Breast epithelium (tissue), 4 donors: ENCODE measurements at places on chromosomes 13 and 19.

DNA sequence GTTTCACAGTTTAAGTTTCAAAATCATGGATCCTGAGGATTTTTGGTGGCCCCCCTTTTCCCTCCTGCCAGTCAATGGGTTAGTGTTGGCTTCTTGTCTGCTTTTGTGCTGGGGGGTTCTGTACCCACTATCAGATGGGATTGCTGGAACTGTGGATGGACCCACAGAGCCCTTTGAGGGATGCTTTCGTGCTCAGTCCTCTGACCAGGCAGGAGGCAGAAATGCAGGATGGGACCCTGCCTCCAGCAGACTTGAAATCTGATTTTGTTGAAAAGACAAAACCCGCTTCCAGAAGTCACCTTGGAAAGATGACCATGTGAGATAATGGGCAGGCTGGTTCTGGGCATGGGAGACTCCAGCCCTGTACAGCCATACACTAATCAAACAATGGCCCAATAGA lies 408.9 kb downstream of the ZNF536 start:
- H3K36me3 ChIP-seq = no peaks in the 10 kb centered on the region

GRCh38 chr19:29320086-29320485 lies 107.1 kb upstream of the UQCRFS1 start:
- no peak overlapping the region for H3K27ac ChIP-seq
- no peaks in the 10 kb centered on the region for H3K36me3 ChIP-seq
- no peak for DNase-seq
- H3K27me3 ChIP-seq = peaks cover 12% of the 10 kb centered on the region

GRCh38 chr13:109253316-109253715 lies 533.1 kb downstream of the IRS2 start:
- H3K4me3 ChIP-seq = no peak overlapping the region
- DNase-seq = no peak
- no peaks in the 10 kb centered on the region for H3K4me1 ChIP-seq
- H3K36me3 ChIP-seq = no peaks in the 10 kb centered on the region
- H3K27ac ChIP-seq = no peak overlapping the region

- H3K4me1 ChIP-seq = no peaks in the 10 kb centered on the region
- H3K36me3 ChIP-seq = no peaks in the 10 kb centered on the region
- DNase-seq = no peak
- no peak overlapping the region for H3K4me3 ChIP-seq
Observed at GRCh38 chr13:37621811-37622361, 23.3 kb upstream of the POSTN start.

DNA sequence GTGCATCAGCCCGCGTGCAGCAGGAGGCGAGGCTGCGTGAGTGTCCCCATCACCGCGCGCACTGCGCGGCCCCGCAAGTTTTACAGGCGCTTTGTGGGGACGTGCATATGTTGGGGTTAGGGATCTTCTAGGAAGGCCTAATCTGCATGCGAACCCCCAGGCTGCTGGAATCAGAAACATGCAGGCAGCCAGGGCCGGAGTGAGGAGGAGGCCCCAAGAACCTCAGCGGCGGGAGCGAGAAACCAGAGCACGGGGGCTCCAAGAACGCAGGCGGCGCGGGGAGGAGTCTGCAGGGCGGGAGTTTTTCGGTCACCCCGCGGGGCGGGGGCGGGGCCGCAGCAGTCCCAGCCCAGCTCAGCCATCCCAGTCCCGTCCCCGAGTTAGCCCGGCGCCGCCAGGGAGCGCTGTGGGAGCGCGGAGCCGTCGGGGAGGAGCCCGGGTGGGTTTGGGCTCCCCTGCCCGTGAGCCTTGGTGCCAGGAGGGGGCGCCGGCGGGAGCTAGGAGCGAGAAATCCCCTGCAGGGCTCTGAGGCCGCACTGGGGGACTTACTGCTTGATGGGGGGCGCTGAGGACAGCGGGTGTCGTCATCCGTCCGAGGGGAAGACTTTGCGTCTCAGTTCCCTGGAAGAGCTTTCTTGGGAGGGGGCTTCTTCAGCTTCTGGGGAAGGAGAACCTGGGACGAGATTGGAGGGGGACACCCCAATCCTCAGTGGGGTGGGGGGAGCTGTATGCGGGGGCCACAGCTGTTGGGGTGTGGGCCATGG lies 933 bp upstream of the NRTN start:
- H3K36me3 ChIP-seq = no peaks in the 10 kb centered on the region
- peaks cover 9% of the 10 kb centered on the region for H3K27me3 ChIP-seq
- DNase-seq = peak; percentile 83
- no peaks in the 10 kb centered on the region for H3K4me1 ChIP-seq
- peak overlapping the region; percentile 11 for H3K4me3 ChIP-seq
- peak overlapping the region; percentile 33 for H3K27ac ChIP-seq

GRCh38 chr19:18416778-18417249 lies 2.4 kb upstream of the SSBP4 start:
- H3K4me3 ChIP-seq = peak overlapping the region; percentile 34
- no peaks in the 10 kb centered on the region for H3K27me3 ChIP-seq
- H3K4me1 ChIP-seq = peaks cover 34% of the 10 kb centered on the region
- no peaks in the 10 kb centered on the region for H3K36me3 ChIP-seq

DNA sequence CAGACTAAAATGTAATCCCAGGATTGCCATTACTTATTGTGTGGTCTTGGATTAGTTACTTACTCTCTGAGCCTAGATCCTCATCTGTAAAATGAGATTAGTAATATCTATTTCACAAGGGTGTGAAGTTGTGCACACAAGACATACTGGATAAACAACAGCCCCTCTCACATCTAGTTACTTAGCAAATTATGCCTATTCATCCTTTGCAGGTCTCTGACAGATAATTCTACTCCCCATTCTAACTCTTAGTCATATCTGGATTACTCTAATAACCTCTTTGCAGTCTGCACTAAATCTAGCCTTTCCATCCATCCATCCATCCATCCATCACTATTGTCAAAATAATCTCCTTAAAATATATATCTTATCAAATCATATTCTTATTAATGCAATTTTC lies 12.4 kb downstream of the MTRF1 start:
- no peak for DNase-seq
- H3K4me1 ChIP-seq = no peaks in the 10 kb centered on the region
- H3K36me3 ChIP-seq = peaks cover 15% of the 10 kb centered on the region
- H3K4me3 ChIP-seq = no peak overlapping the region
- no peak overlapping the region for H3K27ac ChIP-seq

DNA sequence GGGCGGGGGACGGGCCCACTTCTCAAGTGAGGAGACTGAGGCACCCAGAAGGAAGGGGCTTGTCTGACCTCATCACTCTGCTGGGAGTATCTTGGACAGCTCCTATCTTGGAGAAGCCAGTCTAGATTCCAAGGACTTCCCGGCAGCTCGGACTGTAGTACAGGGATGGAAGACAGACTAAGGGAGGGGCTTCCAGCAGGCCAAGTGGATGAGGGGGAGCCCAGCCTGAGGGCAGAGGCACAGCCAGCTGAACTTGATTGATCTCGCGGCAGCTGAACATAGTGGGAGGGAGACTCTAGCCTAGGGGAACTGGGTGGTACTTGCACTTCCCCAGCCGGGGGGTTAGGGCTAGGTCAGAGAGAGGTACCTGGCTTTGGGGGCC lies 711 bp downstream of the CILP2 start:
- DNase-seq = no peak
- no peaks in the 10 kb centered on the region for H3K27me3 ChIP-seq
- H3K4me1 ChIP-seq = peaks cover 7% of the 10 kb centered on the region
- no peaks in the 10 kb centered on the region for H3K36me3 ChIP-seq
- H3K27ac ChIP-seq = no peak overlapping the region
